ENCODE measurements at places on chromosomes 12 and 14.

- DNase-seq, result no peak
These were observed 1.2 kb downstream of the PYROXD1 start for GRCh38 chr12:21438643-21439042.

DNA sequence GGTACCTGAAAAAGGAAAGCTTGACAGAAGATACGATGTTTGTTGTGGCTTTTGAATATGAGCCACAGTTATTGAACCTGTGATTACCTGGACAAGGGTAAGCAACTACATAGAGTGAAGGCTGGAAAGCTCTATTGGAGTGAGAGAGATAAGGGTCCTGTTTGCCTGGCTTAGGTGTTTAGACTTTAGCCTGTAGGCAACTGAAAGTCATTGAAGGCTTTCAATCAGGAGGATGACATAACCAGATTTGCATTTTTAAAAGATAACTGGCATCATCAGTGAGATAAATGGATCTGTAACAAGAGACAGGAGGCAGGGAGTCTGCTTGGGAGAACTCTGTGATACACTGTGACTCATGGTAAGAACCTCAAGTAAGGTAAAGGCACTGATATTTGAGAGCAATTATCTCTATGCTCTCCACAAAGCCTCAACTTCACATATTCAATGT lies 128.9 kb upstream of the SOX5 start:
- DNase-seq, result no peak

DNA sequence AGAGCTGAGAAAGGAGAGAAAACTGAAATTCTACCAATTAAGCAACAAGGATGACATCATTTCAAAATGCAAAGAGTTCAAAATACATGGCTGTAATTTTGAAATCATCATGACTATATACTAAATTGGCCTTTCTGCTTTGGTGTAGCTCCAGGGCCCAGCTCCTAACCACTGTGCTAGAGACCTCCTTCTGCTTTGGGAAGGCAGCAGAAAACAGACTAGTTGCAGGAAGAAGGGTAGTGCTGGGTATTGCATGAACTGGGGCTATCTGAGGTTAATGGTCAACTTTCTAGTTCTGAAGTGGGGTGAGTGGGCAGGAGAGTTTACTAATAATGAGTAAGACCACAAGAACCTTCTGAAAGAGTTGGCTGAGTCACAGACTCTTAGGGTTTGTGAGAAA lies 66.2 kb downstream of the PTGER2 start:
- no peak for DNase-seq

DNA sequence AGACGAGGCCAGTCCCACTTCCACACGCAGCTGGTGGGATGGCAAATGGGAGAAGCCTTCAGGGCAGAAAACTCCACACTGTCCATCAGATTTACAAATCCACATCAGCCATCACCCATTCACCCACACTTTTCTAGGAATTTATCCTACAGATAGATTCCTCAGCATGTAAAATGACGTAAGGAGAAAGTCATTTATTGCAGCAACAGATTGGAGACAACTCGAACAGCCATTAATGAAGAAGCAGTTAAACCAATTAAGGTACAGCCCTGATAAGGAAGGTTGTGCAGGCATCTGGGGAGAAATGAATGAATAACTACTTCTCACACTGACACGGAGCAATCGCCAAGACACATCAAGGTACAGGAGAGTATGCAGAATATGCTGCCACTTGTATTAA lies 26.2 kb downstream of the PRKAB1 start:
- DNase-seq, result no peak

All from HAP-1 (cell line).